ENCODE measurements at places on chromosomes 2 and 18. TPM values are rescaled to one million over a fixed set of nuclear protein-coding genes. Genes with fewer than 3 reads are reported as not detected.

The CDH20 gene
- not detected for total RNA-seq

The UGGT1 gene
- total RNA-seq = 43.0 TPM

- no peak for DNase-seq
Observed at GRCh38 chr2:96329456-96329855, 4.3 kb downstream of the ITPRIPL1 start.

- DNase-seq = peak; percentile 71
Observed at GRCh38 chr2:102103992-102104871, 38.3 kb upstream of the IL1R1 start.

The INPP1 gene
- 31.3 TPM for total RNA-seq

The LCT gene
- 0.19 TPM for total RNA-seq
